Activated T-helper 2 cell treated with anti-CD3 and anti-CD28 coated beads, Interferon-gamma antibody, Interleukin-2, Interleukin-4, amounts not matched to agents 10 μg/mL and 5 μg/mL and 100 μg/mL, durations not matched to agents 14 hours and 24 hours and 36 hours (primary cell): ENCODE measurements at places on chromosomes 7 and 10. TPM values are rescaled to one million over a fixed set of nuclear protein-coding genes. Genes with fewer than 3 reads are reported as not detected.

The NCF1 gene
- 0.52 and 0.90 TPM in 2 replicates for total RNA-seq

The TAF5 gene
- total RNA-seq = 9.5 and 10.7 TPM in 2 replicates

The ANXA8 gene
- total RNA-seq = 7.0 and 7.5 TPM in 2 replicates

The C10orf95 gene
- 0.32 TPM in 1 of 2 replicates, not detected in the other for total RNA-seq

The GTPBP4 gene
- 134 and 135 TPM in 2 replicates for total RNA-seq

The GATA3 gene
- 281 and 293 TPM in 2 replicates for total RNA-seq

The ODAD2 gene
- total RNA-seq = not detected in 2 replicates

The CALCR gene
- total RNA-seq = not detected in 2 replicates

The AGR2 gene
- not detected in 2 replicates for total RNA-seq

The TMEM229A gene
- total RNA-seq = not detected in 2 replicates

The HK1 gene
- 197 TPM in 2 replicates for total RNA-seq

The TDRD1 gene
- 0.11 and 0.30 TPM in 2 replicates for total RNA-seq

The ITIH5 gene
- not detected in 2 replicates for total RNA-seq

The PNLIP gene
- not detected in 2 replicates for total RNA-seq

The POLR2J2 gene
- total RNA-seq = 13.9 and 17.3 TPM in 2 replicates

The CCDC172 gene
- total RNA-seq = not detected in 2 replicates

The TEX36 gene
- total RNA-seq = not detected in 2 replicates

The CPN1 gene
- total RNA-seq = not detected in 2 replicates

The NXPH1 gene
- not detected in 2 replicates for total RNA-seq

The LRRC27 gene
- total RNA-seq = 2.8 and 3.5 TPM in 2 replicates

The SORBS1 gene
- total RNA-seq = 0.43 and 1.3 TPM in 2 replicates

The MBL2 gene
- total RNA-seq = not detected in 2 replicates

The CYP3A4 gene
- total RNA-seq = not detected in 2 replicates

The CCAR1 gene
- 94.6 and 108 TPM in 2 replicates for total RNA-seq

The RNF32 gene
- 2.9 and 3.4 TPM in 2 replicates for total RNA-seq

The MICU1 gene
- total RNA-seq = 30.0 and 30.7 TPM in 2 replicates
